Gastrocnemius medialis (tissue), 4 donors: ENCODE measurements at places on chromosomes 16 and 17. TPM values are rescaled to one million over a fixed set of nuclear protein-coding genes. Genes with fewer than 3 reads are reported as not detected.

DNA sequence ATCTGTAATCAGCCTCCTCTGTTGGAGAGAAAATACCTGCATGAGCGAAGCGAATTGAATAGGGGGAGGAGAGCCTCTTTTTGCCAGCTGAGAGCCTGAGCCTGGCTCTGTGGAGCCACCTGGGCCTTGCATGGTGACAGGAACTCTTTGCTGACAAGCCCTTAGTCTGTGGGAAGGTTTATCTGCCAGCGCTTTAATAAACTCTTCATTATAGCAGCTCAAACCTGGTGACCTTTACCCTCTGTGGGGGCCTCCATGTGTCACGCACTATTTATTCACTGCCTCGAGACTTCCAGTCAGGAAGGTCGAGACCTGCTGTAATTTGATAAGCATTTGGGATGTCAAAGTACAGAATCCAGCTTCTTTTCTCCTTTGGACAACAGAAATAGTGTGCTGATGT lies 282.6 kb downstream of the CBLN1 start:
- no peaks in the 10 kb centered on the region for H3K27me3 ChIP-seq
- H3K36me3 ChIP-seq, result no peaks in the 10 kb centered on the region
- no peaks in the 10 kb centered on the region for H3K4me1 ChIP-seq
- DNase-seq, result no peak
- H3K27ac ChIP-seq, result no peak overlapping the region
- no peak overlapping the region for H3K4me3 ChIP-seq

The RRAD gene
- 789 TPM for total RNA-seq

GRCh38 chr16:58124601-58124915 lies 4.6 kb downstream of the CFAP20 start:
- H3K36me3 ChIP-seq, result no peaks in the 10 kb centered on the region
- no peaks in the 10 kb centered on the region for H3K27me3 ChIP-seq
- H3K27ac ChIP-seq, result no peak overlapping the region
- no peak for DNase-seq
- H3K4me3 ChIP-seq, result no peak overlapping the region

DNA sequence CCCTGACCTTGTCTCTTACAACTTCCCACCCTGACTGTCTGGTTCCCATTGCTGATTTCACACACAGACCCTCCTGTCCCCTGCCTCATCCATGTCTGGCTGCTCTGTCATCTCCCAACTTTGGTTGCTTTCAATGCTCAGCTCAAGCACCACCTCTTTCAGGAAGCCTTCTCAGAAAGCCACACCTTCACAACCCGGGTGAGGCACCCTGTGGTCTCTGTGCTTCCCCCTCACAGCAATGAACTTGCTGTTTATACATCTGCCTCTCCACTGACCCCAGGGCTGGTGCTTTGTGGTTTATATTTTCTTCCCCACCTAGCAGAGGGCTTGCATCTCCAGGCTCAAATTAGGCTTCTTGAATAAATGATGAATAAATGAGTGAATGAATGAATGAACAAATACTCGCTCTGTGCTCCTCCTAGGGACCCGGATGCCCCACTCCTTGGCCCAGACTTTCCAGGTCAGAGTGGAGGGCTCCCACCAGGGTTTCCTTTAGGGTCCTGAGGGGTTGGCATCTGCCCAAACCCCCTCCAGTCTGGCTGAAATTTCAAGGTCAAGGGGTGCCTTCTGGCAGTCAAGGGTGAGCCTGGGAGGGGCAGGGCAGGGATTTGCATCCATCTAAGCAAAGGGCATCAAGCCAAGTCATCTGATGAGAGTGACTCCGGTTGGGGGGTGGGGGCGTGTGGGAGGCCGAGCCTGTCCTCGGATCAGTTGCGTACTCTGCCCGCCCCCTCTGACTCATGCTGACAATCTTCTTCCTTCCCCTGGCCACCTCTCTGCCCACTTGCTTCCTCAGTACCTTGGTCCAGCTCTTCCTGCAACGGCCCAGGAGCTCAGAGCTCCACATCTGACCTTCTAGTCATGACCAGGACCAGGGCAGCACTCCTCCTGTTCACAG lies at the start of gene ITGAX:
ITGAX (plus strand) TSS at position 783 of the 898 bp plus-strand sequence; CDS start at position 862, 79 bp downstream.
- peak; percentile 40 for DNase-seq
- H3K4me3 ChIP-seq, result no peak within 1 kb of the TSS
- H3K27me3 ChIP-seq, result no peaks in the 10 kb centered on the region
- peaks cover 16% of the 10 kb centered on the region for H3K4me1 ChIP-seq
- H3K27ac ChIP-seq, result no peak within 1 kb of the TSS

DNA sequence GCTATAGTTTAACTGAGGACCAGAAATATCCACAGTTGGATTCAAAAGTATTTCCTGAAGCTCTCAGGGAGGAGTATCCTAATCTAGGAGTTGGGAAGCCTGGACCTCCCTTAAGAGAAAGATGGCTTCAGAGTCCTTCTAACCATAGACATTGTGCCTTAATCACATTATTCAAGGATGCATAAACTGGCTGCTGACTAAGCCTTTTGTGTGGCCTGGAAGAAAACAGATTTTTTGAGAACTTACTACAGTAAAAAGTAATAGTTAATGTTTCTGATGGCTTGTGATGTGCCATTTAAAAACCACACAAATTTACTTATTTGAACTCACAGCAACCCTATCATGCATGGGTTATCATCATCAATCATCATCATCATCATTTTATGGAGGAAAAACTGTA lies 126.2 kb upstream of the RPL38 start:
- H3K4me3 ChIP-seq, result no peak overlapping the region
- no peak overlapping the region for H3K27ac ChIP-seq
- H3K36me3 ChIP-seq, result no peaks in the 10 kb centered on the region
- H3K4me1 ChIP-seq, result no peaks in the 10 kb centered on the region
- peaks cover 14% of the 10 kb centered on the region for H3K27me3 ChIP-seq
- no peak for DNase-seq

DNA sequence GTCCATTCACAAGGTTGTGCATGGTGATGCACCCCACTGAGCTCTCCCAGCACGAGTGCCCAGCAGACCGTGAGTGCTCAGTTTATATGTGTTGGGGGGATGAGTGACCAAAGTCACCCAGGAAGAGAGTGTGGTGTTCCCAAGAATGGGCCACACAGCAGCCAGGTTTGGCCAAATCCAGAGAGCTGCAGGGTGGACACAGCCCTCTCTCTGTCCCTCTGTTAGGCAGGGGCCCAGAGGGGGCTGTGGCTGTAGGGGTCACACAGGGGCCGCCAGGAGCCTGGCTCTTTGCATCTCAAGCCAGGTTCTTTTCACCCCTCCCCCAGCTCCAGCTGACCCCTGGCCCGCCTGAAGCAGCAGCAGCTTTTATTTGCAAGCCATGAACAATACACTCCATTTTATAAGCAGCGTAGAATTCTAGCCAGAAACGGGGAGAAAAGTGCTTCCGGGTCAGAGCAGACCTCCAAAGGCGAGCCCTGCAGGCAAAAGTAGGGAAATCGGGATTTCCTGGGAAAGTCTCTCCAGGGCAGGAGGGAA lies 13.3 kb downstream of the COTL1 start:
- no peak for DNase-seq
- no peaks in the 10 kb centered on the region for H3K27me3 ChIP-seq
- no peaks in the 10 kb centered on the region for H3K36me3 ChIP-seq
- H3K27ac ChIP-seq, result no peak overlapping the region

The CES5A gene
- total RNA-seq, result not detected

DNA sequence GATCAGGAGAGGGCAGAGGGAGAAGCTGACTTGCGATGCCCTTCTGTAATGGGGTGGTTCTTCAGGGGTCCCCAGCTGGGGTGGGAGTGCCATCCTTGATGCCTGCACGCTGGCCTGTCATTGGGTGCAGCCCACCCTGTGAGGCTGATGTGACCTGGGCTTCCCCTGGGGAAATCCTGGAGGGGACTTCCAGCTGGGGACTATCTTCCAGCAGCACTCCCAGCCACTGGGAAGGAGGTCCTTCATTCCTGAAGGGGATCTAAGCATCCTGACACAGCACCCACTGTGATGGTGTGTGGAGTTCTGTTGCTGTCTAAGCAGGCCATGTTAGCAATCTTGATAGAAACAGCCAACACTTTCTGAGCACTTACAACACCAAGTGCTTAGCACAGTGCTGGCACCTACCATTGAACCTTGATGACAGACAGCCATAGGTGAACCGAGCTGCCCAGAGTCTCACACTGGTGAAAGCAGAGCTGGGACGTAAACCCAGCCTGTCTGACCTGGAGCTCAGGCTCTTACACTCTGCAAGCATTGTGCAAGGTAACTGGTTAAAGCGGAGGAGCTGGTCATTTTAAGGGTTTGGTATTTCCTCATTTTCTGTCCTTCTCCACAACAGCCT lies 211.3 kb downstream of the CCDC182 start:
- no peak overlapping the region for H3K27ac ChIP-seq
- H3K27me3 ChIP-seq, result no peaks in the 10 kb centered on the region

DNA sequence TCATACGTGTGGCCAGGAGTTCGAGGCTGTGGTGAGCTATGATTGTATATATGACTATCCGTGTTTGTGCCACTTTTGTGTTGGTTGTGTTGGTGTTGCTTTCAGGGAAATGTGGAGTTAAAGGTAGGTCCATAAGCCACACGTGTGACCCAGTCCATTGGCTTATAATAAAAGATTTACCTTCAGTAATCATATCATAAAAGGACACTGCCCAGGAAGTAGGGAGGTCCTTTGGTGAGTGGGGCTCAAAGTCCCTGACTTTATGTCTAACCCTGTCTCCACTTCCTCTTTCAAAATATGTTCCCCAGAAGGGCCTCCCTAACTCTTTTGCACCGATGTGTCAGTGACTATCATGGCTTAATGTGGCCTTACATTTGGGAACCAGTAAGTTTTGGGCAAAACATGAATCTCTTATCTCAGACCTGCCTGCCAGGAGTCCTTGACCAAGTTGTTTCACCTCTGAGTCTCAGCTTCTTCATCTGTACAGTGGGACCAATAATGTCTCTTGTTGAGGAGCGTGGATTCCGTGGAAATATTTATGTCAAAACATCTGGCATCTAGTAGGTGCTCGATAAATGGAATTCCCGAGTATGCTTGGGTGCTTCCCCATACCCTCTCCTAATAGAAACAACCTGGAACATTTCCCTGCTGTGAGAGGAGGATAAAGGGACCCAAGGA lies 4.8 kb downstream of the TNP2 start:
- no peak overlapping the region for H3K4me3 ChIP-seq
- no peaks in the 10 kb centered on the region for H3K36me3 ChIP-seq
- H3K4me1 ChIP-seq, result peaks cover 2% of the 10 kb centered on the region
- no peaks in the 10 kb centered on the region for H3K27me3 ChIP-seq
- DNase-seq, result no peak

The MRPL10 gene
- total RNA-seq, result 38.6 TPM

GRCh38 chr17:63996430-63997182 lies 1.5 kb upstream of the PRR29 start:
- H3K4me1 ChIP-seq, result peaks cover 15% of the 10 kb centered on the region
- H3K27me3 ChIP-seq, result peaks cover 12% of the 10 kb centered on the region
- H3K27ac ChIP-seq, result no peak overlapping the region
- H3K4me3 ChIP-seq, result no peak overlapping the region
- no peak for DNase-seq

GRCh38 chr17:30915833-30916611 lies 5.7 kb upstream of the ADAP2 start:
- H3K27ac ChIP-seq, result no peak overlapping the region
- no peak overlapping the region for H3K4me3 ChIP-seq
- no peaks in the 10 kb centered on the region for H3K4me1 ChIP-seq
- DNase-seq, result no peak
- no peaks in the 10 kb centered on the region for H3K36me3 ChIP-seq

GRCh38 chr17:7016418-7016817 lies 4.0 kb downstream of the RNASEK start:
- no peak for DNase-seq
- no peaks in the 10 kb centered on the region for H3K27me3 ChIP-seq
- H3K4me3 ChIP-seq, result no peak overlapping the region

- no peak overlapping the region for H3K27ac ChIP-seq
- H3K36me3 ChIP-seq, result no peaks in the 10 kb centered on the region
- H3K4me3 ChIP-seq, result no peak overlapping the region
- H3K4me1 ChIP-seq, result peaks cover under 1% of the 10 kb centered on the region
- no peaks in the 10 kb centered on the region for H3K27me3 ChIP-seq
These were observed 25.1 kb upstream of the IL17C start for GRCh38 chr16:88613293-88613692.

DNA sequence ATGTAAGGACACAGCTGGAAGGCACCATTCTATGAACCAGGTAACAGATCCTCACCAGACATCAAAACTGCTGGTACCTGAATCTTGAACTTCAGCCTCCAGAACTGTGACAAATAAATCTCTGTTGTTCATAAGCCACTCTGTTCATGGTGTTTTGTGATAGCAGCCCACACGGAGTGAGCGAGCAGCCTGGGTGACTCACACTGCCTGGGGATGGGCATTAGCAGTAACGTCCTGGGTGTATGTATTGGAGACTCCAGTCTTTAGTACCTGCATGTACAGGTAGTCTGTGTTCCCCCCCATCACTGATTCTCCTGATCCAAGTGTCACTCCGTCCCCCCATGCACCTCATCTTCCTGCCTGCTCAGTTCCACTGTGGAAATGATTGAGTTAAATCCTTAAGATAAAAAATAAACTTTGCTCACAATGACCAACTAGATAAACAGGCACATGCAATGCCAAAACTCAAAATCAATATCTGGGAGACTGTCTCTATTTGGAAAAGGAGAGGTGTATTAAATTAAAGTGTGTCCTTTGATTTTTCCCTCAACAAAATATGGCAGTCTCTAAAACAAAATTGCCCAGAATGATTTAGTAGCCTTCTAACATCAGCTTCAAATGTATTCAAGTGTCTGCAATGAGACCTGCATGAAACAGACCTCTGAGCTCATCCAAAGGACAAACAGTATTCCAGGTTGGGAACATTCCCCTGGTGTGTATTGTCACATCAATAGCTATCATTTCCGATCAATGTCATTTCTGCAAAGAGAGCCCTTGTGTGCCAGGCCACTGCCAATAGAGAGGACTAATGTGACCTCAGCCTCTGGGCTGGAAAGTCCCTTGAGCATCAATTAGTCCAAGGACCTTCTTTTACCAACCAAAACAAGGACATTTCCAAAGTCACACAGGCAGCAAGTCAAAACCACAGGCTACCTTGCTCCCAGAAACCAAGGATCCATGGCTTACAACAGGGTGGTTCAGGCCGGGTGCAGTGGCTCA lies 12.2 kb upstream of the VAT1L start:
- no peak overlapping the region for H3K27ac ChIP-seq
- H3K36me3 ChIP-seq, result no peaks in the 10 kb centered on the region
- no peaks in the 10 kb centered on the region for H3K27me3 ChIP-seq

- no peaks in the 10 kb centered on the region for H3K36me3 ChIP-seq
- no peak overlapping the region for H3K27ac ChIP-seq
- no peak overlapping the region for H3K4me3 ChIP-seq
- H3K4me1 ChIP-seq, result no peaks in the 10 kb centered on the region
- H3K27me3 ChIP-seq, result no peaks in the 10 kb centered on the region
These were observed 130.8 kb upstream of the IRX3 start for GRCh38 chr16:54417384-54417783.

GRCh38 chr16:48113471-48113870 lies 42.3 kb downstream of the ABCC12 start:
- H3K27ac ChIP-seq, result no peak overlapping the region
- no peaks in the 10 kb centered on the region for H3K27me3 ChIP-seq
- H3K4me1 ChIP-seq, result peaks cover 16% of the 10 kb centered on the region
- H3K36me3 ChIP-seq, result no peaks in the 10 kb centered on the region
- no peak for DNase-seq
